NCI-H1092 (cell line): ENCODE measurements at places on chromosomes 5 and 9.
A peak's percentile ranks its signal among the peaks of the same experiment; 100 is the strongest.

DNA sequence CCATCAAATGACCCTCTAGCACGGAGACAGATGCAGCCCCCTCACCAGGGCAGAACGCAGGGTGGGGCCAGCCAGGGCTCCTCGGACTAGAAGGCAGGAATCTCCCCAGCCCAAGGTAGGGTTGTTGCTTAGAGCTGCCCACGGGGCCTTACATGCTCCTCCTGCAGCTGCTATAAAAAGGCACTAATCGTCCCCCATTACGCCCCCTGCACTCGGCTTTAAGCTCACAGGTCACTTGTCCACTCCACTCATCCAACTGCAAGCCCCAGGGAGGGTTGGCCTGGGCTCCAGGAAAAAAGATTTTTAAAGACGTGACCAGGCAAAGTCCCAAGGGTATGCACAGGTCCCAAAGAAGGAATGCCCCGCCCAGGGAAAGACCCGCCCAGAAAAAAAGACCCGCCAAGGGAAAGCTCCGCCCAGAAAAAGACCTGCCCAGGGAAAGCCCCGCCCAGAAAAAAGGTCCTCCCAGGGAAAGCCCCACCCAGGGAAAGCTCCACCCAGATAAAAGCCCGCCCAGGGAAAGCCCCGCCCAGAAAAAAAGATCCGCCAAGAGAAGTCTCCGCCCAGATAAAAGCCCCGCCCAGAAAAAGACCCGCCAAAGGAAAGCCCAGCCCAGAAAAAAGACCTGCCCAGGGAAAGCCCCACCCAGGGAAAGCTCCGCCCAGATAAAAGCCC lies 11.1 kb downstream of the GRIN1 start:
- no peak for DNase-seq

- DNase-seq = no peak
These were observed 72.8 kb upstream of the ZNF608 start for GRCh38 chr5:124819201-124819600.

- no peak for DNase-seq
These were observed 7.2 kb downstream of the PTBP3 start for GRCh38 chr9:112326194-112326593.

GRCh38 chr5:177471610-177472356 lies 1.7 kb downstream of the DBN1 start:
- no peak for DNase-seq

DNA sequence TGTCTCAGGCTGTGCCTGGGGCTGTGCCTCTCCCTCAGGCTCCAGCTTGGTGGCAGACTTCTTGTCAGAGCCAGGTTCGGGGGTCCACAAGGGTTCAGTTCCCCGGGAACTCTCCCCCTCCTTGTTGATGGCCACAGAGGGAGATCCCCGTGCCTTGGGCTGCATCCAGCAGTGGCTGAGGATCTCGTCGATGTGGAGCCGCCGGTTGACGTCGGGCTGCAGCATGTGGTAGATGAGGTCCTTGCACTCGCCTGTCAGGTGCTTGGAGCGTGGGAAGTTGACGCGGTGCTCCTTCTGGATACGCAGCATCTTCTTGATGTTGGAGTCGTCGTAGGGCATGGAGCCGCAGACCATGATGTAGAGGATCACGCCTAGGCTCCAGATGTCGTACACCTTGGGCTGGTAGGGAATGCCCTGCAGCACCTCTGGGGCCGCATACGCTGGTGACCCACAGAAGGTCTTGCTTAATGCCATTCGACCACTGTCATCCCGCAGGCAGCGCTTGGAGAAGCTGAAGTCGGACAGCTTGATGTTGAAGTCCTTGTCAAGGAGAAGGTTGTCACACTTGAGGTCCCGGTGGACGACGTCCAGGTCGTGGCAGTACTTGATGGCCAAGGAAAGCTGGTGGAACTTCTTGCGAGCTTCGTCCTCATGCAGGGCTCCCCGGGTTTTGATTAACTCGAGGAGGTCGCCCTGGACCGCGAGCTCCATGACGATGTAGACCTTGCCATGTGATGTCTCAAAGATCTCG lies 752 bp downstream of the TSSK1B start:
- no peak for DNase-seq

- peak; percentile 62 for DNase-seq
These were observed 201.6 kb upstream of the IRX1 start for GRCh38 chr5:3393920-3394597.

DNA sequence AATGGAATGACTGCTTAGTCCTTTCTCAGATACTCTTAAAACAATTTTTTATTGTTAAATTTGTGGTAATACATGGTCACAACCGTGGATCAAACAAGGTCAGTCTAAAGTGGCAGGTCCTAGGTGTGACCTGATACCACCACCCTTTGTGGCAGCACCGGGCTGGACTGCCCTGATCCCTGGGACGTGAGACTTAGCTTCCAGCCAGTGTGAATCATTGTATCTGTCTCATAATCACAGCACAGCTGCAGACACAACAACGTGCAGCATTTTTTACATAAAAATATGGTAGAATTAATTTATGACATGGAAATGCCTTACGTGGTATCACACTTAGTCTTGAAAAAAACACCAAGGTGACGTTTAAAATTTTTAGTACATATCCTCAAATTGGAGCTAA lies 7.8 kb downstream of the TOR1B start:
- no peak for DNase-seq

GRCh38 chr9:126788046-126788445 lies 16.8 kb upstream of the ZBTB43 start:
- no peak for DNase-seq

- no peak for DNase-seq
These were observed 24.8 kb downstream of the HSPB3 start for GRCh38 chr5:54480296-54480695.

DNA sequence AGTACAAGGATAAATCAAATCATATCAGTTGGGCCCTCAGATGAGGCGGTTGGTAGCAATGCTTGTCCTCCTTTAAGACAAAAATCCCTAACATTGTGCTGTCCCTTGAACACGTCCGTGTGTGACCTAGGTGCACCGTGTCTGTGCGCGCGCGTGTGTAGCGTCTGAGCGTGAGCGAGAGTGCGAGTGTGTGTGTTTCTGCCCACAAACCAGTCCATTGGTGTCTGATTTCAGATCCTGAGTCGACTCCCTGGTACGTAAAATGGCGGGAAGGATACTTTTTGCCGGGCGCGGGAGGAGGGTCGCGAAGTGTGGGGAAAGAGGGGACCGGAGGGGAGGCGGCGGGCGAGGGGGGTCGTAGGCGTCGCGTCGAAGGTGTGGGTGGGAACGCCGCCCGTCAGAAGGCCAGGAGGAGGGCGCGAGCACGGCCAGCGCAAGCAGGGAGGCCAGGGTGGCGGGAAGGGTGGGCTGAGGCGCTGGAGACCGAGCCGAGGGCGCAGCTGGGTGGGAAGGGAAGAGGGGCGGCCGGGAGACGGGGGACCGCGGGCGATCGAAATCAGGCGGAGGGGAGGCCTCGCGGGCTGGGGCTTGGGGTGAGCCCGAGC lies 8.9 kb downstream of the OTP start:
- DNase-seq = no peak

- no peak for DNase-seq
These were observed 56.4 kb downstream of the SH3TC2 start for GRCh38 chr5:149006426-149006825.

- no peak for DNase-seq
These were observed 54.1 kb downstream of the GADD45G start for GRCh38 chr9:89658931-89659330.

- DNase-seq = no peak
These were observed 78.5 kb upstream of the EPB41L4B start for GRCh38 chr9:109399258-109399767.

- no peak for DNase-seq
These were observed 50.7 kb upstream of the KCNMB1 start for GRCh38 chr5:170439944-170440269.

DNA sequence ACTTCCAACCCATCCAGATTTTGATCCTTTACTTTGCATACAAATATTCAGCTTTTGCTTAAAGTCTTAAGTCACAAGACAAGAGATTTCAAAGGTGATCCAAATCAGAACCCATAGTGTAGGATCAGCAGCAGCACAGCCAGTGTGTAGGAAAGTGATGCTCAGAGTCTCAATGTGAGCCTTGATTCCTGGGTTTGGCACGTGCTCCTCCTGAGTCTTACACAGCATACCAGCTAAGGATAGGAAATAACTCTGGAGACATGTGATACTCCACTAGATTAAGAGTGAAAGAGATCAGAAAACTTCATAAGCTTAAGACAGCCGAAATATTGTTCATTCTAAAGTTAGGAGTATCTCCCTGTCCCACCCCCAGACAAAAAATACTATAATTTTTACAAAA lies 344.9 kb downstream of the SEMA5A start:
- no peak for DNase-seq

GRCh38 chr5:143026380-143026779 lies 256.2 kb downstream of the ARHGAP26 start:
- DNase-seq = no peak

- DNase-seq = no peak
These were observed 32.9 kb upstream of the PSD2 start for GRCh38 chr5:139762615-139763170.

DNA sequence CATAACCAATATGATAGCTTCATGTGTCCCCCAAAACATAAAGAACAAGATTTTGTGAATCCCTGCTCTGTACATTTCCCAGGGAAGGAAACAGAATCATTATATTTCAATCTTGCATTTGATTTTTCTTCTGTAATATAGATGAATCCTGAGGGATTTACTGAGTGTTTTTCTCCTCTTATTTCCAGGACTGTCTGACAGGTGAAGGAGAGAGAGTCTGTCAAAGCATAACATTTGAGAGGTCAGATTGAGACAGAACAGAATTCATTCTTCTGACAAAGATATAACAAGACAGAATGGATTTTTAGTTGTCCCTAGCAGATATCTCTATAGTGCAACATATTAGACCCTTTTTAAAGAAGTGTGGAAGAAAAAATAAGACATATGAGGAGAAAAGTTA lies 354.5 kb upstream of the IZUMO3 start:
- no peak for DNase-seq

GRCh38 chr5:181222630-181223057 lies 437 bp upstream of the TRIM41 start:
- no peak for DNase-seq

GRCh38 chr9:135693265-135693664 lies 6.0 kb downstream of the SOHLH1 start:
- DNase-seq = no peak

DNA sequence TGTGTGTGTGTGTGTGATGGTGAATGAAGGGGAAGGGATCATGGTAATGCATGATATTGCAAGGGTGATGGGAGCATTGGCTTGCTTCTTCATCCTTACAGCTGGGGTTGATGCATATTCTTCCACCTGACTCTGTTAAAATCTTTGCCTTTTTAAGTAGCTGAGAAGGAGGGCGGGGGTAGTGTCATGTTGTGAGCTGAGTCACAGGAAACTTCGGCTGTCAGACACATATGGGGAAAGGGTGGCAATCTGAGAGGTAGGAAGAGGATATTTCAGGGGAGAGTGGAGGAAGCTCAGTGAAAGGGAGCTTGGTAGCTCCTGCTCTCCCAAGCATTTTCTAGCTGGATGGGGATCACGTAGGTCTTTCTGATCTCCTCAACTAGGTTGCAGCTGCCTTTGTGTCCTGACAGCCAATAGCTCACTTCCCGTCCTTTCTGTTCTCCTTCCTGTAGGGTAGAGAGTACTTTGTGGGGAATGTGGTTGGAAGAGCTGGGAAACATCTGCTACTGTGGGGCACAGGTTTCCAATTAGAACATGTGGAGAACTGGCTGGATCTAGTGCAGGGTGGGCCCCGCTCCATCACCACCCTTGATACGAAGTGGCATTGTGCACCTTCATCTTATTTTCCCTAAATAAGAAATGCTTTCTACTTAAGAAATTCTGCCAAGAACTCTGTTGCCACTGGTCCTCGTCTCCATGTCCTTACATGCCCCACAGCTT lies 18.1 kb upstream of the CLK4 start:
- DNase-seq = no peak

- DNase-seq = no peak
These were observed 273.5 kb upstream of the PTGER4 start for GRCh38 chr5:40405996-40406740.

DNA sequence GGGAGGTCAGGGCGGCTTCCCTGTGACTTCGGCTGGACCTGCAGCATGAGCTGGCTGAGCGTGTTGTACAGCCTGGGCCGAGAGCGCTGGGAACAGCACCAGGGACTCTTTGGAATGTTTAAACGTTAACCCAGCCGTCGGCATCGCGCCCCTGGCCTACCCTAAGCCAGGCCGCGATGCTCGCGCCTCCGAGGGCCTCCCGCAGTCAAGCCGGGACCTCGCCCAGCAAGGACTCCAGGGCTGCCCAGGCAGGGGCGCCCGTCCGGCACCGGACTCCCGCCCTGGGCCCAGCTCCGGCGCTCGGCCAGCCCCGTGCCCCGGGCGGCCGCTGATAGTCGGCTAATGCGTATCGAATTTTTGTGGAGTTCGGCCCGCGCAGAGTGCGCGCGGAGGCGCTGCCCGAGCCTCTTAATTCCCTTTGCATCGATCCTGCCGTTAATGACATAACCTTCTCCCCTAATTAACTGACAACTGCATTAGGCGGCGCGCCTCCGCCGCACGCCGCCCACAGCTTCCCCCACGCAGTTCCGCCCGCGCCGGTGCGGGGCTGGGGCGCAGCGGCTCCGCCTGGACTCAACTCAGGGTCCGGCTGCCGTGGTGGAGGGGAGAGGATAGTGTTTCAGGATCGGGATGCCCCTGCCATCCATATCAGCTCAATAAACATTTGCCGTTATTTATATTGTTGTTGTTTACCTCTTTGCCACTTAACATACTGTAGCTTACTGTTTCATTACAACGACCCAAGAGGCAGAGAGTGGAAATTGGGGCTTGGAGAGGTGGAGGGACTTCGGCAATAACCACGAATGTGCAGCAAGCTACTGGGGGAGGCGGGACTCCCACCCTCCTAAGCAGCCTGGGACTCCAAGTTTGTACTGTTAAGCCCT lies 28.8 kb upstream of the CDC23 start:
- DNase-seq = no peak

DNA sequence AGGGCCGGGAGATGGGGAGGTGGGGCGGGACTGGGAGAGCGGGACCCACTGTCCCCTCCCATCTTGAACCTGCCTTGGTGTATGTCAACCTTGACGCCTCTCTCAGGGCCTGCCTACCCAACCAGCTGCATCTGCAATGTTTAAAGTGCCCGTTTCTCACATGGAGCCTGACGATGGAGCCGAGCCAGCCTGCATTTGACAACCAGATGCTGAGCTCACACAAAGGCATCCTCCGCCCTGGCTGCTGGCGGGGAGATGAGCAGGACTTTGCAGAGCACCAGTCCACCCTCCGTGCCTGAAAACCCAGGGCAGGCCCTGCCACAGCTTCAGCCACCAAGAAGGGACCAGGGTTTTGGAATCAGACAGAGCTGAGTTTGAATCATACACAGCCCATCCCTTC lies 141.1 kb upstream of the SMIM23 start:
- DNase-seq = no peak

GRCh38 chr9:86977205-86977835 lies 30.0 kb upstream of the GAS1 start:
- no peak for DNase-seq

DNA sequence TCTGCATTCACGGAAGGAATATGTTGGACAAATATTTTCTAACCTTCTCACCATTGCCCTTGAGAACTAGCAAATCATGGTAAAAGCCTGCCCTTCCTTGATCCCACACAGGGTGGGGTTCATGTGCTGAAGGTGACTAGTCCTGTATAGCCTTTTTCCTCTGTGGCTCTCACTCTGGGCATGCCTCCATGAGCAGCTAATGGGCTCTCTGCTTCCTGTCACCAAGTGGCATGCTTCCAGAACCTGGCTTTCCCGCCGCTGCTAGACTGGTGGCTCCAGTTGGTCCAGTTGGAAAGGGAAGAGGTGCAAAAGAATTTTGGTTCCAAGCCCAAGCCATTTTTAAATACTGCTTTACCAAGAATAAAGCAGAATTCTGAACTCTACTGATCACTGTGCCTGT lies 35.5 kb downstream of the FBXO10 start:
- no peak for DNase-seq
